ENCODE measurements at places on chromosomes 6 and 20. TPM values are rescaled to one million over a fixed set of nuclear protein-coding genes. Genes with fewer than 3 reads are reported as not detected.

Gene PNPLA1
- total RNA-seq = not detected

Gene SMIM13
- total RNA-seq = 10.6 TPM

GRCh38 chr6:74752303-74752702 is 453.6 kb downstream of the COL12A1 start:
- no peak for DNase-seq

GRCh38 chr6:52130440-52130839 is 43.0 kb upstream of the PKHD1 start:
- DNase-seq = no peak

DNA sequence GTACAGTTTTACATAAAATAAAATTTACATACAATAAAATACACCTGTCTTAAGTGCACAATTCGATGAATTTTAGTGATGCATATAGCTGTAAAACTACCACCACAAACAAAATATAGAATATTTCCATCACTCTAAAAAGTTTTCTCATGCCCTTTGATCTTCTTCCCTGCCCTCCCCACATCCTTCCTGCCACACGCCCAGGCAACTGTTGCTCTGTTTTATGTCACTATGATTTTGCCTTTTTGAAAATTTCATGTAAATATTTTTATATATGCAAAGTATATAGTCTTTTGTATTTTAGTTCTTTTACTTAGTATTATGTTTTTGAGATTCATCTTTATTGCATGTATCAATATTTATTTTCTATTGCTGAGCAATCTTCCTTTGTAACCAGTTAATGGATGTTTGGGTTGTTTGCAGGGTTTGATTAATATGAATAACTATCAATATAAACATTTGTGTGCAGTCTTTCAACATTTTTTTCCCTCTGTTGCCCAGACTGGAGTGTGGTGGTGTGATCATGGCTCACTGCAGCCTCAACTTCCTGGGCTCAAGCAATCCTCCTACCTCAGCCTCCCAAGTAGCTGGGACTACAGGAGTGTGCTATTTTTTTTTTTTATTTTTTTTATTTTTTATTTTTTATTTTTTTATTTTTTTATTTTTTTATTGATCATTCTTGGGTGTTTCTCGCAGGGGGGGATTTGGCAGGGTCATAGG is 23.8 kb upstream of the SAMHD1 start:
- no peak for DNase-seq
